ENCODE measurements at places on chromosomes 2 and 18. TPM values are rescaled to one million over a fixed set of nuclear protein-coding genes. Genes with fewer than 3 reads are reported as not detected.

The FMNL2 gene
- 30.3 TPM for total RNA-seq

- no peak overlapping the region for H3K27ac ChIP-seq
- DNase-seq = no peak
- H3K4me3 ChIP-seq = peak overlapping the region; percentile 80
These were observed 882 bp downstream of the PLA2R1 start for GRCh38 chr2:160061533-160061932.

DNA sequence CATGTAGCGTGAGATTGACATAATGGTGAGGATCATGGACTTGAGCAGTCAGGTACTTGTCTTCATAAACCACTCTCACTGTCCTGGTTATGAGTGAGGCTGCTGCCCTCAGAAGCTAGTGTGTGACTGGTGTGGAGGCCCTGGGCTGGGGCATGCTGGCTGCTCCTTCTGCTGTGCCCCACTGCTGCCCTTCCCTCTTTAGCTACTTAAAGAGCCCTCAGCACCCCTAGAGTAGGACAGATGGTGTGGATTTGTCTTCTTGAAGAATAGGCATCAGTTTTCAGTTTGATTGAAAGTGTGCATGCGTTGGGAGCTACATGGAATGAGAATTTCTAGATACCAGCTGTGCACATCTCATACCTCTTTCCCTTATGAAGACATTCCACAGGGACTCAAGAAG lies 15.4 kb downstream of the CPLX4 start:
- H3K27me3 ChIP-seq = no peaks in the 10 kb centered on the region
- no peak for DNase-seq
- H3K4me3 ChIP-seq = no peak overlapping the region
- no peaks in the 10 kb centered on the region for H3K36me3 ChIP-seq
- H3K27ac ChIP-seq = no peak overlapping the region

DNA sequence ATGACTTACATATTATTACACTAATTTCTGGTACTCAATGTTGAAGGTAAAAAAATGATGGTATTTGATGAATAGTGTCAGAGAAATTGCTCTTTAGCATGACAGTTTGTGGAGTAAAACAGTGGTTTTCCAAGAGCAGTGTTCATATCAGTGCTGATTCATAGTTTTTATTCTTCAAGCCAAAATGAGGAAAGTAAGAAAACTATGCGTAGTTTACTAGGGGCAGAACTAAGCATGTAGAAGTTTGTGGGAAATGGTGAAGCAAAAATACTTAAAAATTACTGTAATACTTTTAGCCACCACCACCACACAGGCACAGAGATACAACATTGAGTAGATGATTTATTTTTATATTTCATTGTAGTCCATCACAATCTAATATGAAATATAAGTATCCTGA lies 137.3 kb downstream of the ZNF804A start:
- DNase-seq = no peak
- H3K4me1 ChIP-seq = no peaks in the 10 kb centered on the region

GRCh38 chr2:118134650-118135049 lies 46.4 kb downstream of the INSIG2 start:
- H3K27ac ChIP-seq = no peak overlapping the region
- no peaks in the 10 kb centered on the region for H3K4me1 ChIP-seq
- no peak for DNase-seq
- H3K36me3 ChIP-seq = no peaks in the 10 kb centered on the region
- no peak overlapping the region for H3K4me3 ChIP-seq

DNA sequence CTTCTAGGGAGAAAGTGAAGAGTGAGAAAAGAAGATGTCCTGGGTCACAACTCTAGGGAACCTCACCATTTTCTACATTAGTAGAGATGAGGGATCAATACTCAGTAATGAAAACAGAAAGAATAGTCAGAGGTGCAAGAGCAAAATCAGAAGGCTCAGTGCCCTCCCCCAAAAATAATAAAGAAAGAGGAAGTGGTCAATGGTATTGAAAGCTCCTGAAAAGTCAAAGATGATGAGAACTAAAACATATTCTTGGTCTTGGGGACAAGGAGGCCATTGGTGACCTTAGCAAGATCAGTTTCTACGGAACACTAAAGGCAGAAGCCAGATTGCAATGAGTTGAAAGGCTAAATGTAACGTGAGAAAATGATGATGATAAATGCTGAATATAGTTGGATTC lies 24.5 kb upstream of the MYO1B start:
- no peaks in the 10 kb centered on the region for H3K4me1 ChIP-seq
- no peaks in the 10 kb centered on the region for H3K27me3 ChIP-seq
- no peak overlapping the region for H3K4me3 ChIP-seq
- H3K36me3 ChIP-seq = no peaks in the 10 kb centered on the region

Data from H9 (cell line).